AG08395 (cell line): ENCODE measurements at places on chromosomes 1 and 21.

GRCh38 chr1:109626682-109627408, 7.2 kb downstream of the AMPD2 start:
- no peak for DNase-seq

DNA sequence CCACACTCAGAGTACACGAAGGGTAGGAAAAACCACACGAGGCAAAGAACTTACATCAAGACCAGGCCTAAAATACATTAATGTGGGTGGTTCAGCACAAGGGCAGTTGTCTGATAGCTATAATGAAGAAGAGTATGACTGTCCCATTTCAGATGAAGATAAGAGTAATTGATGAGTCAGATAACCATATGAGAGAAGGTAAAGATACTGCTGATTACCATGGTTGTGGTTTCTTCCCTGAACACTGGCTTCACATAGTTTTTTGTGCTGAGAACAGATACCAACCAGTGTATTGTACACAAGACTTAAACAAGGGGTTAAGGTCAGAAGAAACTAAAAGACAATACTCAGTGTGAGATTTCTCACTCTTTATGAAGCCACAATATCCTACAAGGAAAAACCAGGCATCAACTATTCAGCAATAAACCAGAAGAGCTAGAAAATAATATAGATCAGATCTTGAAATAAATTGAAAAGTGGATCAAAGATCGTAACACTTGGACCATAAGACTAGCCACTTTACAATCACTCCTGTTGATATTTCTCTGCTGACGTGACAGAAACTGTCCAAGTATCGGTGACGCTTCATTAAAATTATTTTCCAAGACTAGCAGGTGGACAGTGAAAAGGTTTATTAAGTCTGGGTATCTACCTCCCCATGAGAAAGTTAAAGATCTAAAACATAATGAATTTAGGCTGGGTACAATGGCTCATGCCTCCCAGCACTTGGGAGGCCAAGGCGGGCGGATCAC, 28.6 kb downstream of the PUM1 start:
- DNase-seq, result no peak

GRCh38 chr1:110476028-110476765, 25.2 kb downstream of the PROK1 start:
- DNase-seq, result no peak

GRCh38 chr1:96962751-96963211, 241.2 kb downstream of the PTBP2 start:
- peak; percentile 19 for DNase-seq

DNA sequence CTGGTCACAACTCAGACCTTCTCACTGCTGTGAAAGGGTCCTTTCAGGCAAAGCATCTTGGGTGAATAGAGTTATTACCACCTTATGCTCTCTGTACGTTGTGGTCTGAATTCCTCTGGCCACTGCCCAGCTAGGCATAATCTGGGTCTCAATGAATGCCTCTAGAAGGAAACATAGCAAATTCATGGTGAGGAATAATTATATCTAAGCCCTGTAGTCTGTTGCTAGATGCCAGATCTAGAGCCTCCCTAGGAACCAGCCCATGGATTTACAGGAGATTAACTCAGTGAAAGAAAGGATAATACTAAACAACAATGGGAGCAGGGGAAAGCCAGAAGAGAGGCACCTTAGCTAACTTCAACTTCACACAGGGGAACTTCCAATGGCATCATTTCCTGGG, 2.4 kb upstream of the COL11A1 start:
- no peak for DNase-seq

- DNase-seq, result no peak
Observed at GRCh38 chr1:236492378-236492777, 31.4 kb upstream of the LGALS8 start.

- no peak for DNase-seq
Observed at GRCh38 chr1:209355415-209355814, 228.1 kb upstream of the CAMK1G start.

GRCh38 chr1:19274636-19275035, 13.9 kb downstream of the AKR7A3 start:
- DNase-seq, result no peak

DNA sequence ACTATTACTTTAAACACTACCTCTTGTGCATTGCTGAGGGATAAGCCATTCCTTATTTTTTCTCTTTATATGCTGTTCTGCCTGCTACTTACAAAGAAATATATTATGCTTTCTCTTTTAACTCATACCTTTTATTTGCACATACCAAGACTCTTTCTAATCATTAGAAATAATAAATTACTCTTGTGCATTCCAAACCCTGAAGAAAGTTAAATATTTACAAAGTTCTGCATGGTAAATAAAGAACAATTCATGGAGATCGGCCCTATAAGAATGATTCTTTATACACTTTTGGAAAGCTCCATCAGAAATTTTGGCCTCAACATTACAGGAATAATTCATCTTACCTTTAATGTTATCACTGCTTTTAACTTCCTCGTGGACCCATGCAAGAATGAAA, 86.7 kb upstream of the PALMD start:
- no peak for DNase-seq

DNA sequence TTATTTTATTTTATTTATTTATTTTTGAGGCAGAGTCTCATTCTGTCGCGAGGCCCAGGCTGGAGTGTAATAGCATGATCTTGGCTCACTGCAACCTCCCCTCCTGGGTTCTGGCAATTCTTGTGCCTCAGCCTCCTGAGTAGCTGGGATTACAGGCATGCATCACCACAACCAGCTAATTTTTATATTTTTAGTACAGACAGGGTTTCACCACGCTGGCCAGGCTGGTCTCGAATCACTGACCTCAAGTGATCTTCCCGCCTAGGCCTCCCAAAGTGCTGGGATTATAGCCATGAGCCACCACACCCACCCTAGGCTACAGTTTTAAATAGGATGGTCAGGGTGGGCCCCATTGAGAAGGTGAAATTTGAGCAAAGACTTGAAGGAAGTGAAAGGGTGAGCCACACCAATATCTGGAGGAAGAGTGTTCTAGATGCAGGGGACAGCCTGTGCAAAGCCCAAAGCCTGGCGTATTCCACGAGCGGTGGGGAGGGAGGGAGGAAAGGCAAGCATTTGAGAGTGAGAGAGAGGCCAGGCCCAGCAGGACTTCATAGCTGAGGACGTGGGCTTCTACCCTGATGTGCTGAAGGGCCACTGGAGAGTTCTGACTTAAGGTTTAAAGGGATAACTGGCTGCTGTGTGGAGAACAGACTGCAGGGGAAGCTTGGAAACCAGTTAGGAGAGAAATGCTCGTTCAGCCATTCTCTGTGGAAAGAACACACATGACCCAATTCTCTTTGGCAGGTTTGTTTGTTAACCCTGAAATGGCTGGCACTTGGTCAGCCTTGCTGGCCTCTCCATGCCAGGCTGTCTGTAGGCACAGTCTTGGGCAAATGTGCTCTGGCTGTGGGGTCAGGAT, 62.6 kb upstream of the FAM20B start:
- DNase-seq, result no peak

- DNase-seq, result no peak
Observed at GRCh38 chr1:119298687-119299303, 69.8 kb upstream of the HAO2 start.

DNA sequence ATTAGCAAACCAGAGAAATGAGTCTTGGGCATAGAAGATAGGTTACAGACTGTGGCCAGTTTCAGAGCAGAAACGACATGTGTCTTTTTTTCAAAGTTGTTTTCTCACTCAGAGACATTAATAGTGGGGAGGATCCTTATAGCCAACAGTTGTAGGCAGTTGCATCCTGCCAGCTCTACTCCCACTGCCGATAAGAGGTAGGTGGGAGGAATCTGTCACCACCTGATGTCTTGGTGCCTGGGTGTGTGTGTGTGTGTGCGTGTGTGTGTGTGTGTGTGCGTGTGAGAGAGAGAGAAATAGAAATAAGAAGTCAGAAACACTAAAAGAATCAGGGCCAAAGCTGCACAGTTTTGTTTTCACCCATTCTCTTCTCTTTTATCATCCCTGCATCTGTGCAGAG, 219.5 kb downstream of the ZP4 start:
- no peak for DNase-seq

- DNase-seq, result no peak
Observed at GRCh38 chr1:226476648-226477319, 68.9 kb upstream of the PARP1 start.

DNA sequence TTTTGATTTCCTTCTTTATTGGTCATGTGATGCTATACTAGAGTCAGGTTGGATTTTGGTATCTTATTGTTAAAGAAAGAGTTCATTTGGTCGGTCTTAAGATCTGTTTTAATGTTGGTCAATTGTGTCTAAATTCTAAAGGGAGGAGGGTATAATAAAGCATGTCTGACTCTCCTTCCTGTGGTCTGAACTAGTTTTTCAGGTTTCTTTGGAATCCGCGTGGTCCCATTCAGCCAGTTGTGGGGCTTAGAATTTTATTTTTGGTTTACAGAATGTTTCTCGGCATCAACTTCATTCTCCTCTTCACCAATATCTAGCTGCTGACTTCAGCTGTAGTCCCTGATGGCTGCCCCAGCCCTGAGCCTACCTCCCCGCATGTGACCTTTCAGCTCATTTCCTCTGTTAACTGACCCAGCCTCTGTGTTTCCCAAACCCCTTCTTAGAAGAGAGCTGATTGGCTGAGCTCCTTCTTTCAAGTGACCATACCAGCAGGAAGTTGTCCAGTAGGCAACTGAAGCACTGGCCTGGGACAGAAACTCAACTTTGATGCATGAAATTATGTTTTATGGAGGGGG, 8.7 kb upstream of the MYOC start:
- DNase-seq, result no peak

DNA sequence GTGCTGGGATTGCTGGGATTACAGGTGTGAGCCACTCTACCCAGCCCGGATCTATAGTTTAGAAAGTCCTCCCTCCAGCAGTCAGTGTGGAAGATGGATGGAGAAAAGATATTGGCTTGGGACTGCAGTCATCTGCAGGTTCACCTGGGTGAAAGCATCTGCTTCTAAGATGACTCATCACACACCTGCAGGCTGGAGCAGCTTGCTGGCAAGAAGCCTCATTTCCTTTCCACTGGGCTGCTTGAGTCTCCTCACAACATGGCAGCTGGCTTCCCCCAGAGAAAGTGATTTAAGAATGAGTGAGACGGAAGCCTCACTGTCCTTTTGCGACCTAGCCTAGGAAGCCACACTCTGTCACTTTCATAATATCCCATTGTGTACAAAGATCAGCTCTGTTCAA, 50.0 kb downstream of the FOXO6 start:
- DNase-seq, result no peak

DNA sequence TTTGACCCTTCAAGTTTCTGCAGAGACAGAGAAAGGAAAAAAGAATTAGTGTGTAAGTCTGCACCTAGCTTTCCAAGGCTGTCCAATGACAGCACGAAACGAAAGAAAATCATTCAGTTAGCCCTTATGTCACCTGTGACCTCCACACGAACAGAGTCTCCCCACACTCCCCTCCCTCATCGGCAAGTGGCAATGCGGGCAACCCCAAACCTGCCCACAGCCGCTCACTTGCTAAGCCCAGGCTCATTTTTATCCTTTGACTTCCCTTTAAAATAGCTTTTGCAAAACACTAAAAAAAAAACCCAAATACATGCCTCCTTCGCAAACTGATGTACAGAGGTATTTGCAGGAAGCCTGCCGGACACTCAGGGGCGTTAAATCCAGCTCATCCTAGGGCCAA, 10.3 kb downstream of the RCC2 start:
- DNase-seq, result no peak

- DNase-seq, result no peak
Observed at GRCh38 chr1:62038594-62039284, 155.9 kb upstream of the L1TD1 start.

- DNase-seq, result no peak
Observed at GRCh38 chr21:32192291-32193097, 86.4 kb downstream of the MIS18A start.

DNA sequence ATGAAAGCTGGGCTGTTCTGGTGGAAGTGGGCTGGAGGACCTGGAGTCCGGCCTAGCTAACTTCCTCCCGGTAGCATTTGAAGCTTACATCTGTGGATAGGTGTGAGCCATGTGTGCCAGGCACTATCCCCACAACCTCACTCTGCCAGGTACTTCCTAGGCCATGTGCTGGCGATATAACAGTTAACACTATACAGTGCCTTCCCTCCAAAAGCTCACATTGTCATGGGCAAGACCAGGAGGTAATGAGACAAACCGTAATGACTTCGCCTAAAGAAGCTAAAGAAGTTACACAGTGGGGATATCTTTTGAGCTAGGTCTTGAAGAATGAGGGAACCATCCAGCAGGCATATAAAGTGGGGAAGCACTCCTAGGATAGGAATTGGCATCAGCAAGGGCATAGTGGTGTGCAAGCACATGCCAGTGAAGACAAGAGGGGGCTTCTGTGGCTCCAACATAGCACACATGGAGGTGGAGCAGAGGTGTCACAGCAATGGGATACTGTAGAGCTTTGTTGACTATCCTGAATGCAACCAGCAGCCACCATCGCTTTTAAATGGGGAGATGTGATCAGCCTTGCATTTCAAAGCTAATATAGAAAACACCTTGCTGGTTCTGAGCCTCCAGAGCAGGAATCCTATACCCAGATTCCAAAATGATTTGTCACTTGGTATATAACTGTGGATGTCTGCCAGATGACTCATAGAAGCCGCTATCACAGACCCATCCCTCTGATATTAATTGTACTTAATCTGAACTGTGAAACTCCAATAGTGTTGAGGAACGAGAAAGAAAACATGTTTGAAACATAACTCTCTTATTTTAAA, 466.3 kb downstream of the LMO4 start:
- DNase-seq, result peak; percentile 43

DNA sequence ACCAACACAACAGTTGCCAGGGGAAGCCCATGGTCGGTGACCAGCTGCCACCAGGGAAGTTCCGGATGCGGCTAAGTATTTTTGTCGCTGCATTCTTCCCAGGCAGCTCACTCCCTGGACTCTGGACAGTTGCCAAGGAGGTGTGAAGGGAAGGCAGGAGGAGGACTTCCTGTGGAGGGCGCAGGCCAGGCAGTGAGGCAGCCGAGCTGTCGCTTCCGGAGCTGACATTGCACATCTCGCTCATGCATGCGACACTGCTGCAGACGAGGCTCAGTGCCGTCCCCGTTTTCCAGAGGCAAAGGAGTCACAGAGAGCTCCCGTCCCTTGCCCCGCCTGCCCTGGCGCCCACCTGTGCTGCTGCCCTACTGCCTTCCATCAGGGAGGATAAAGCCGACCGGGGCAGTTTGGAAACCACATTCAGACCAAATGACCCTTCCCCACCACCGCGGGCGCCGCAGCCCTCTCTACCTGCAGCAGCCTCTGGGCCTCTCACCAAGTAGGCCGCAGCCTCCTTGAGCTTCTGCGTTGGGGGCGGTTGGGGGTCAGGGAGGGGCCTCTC, 81.4 kb downstream of the NENF start:
- peak; percentile 30 for DNase-seq
